Stimulated activated CD4-positive, alpha-beta T cell treated with anti-CD3 and anti-CD28 coated beads, TNF-alpha, amount 100 ng/mL, for 24 hours (primary cell): ENCODE measurements at places on chromosomes 5 and 9.

GRCh38 chr5:86748538-86749105 lies 130.9 kb downstream of the COX7C start:
- DNase-seq, result no peak

GRCh38 chr9:28073270-28073669 lies 500.0 kb upstream of the C9orf72 start:
- DNase-seq, result no peak

GRCh38 chr9:129138144-129138462 lies 26.9 kb downstream of the PTPA start:
- no peak for DNase-seq

DNA sequence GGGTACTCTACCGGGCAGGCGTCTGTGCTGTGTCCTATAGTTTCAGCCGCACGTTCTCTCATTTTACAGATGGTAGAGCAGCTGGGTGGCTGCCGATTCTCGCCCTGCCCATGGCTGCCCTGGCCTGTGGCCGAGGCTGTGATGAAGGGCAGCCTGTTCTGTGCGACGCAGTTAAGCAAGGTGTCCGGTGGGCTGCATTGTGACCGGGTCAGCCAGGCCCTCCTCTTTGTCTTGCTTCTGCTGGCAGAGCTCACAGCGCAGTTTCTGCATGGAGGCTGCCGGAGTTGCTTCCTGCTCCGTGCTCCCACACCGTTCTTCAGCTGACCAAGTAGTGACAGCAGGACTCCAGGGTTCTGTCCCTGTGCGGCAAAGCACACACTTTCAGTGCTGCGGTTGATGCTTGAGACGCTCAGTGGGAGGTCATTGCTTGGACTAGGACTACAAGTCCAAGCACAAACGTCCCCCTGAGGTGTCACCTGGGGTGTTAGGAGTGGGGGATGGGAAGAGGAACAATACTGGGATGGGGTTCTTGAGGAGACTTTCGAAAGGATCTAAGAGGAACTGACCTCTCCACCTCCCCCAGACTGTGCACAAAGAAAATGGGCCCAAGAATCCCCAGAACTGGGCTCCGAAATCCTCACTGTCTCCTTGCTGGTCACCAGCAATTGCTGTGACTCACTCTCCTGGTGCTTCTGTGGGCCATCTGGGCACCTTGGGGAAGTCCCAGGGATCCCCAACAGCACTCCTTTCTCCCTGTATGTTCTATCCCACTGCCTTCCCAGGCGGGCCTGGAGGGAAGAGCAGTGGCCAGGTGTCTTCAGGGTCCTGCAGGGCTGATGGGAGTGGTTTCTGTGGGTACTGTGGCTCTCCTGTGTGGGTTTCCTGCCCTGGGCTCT lies 58.2 kb downstream of the GADD45G start:
- DNase-seq, result no peak

DNA sequence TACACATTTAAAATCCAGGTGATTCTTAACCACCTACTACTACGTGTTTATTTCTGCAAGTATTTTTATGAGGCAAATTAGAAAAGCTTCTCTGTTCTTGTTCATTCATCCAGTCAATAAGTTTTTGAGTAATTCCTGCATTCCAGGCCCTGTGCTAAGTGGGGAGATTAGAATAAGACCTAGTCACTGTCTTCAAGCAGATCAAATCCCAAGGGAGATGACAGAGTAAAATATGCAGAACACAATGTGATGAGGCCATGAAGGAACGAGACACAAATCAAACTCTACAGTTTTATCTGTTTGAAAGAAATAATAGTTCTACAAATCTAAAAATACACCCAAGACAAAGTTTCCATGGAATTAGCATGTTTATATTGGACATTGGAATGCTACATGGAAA lies 158.8 kb downstream of the CEP120 start:
- no peak for DNase-seq

DNA sequence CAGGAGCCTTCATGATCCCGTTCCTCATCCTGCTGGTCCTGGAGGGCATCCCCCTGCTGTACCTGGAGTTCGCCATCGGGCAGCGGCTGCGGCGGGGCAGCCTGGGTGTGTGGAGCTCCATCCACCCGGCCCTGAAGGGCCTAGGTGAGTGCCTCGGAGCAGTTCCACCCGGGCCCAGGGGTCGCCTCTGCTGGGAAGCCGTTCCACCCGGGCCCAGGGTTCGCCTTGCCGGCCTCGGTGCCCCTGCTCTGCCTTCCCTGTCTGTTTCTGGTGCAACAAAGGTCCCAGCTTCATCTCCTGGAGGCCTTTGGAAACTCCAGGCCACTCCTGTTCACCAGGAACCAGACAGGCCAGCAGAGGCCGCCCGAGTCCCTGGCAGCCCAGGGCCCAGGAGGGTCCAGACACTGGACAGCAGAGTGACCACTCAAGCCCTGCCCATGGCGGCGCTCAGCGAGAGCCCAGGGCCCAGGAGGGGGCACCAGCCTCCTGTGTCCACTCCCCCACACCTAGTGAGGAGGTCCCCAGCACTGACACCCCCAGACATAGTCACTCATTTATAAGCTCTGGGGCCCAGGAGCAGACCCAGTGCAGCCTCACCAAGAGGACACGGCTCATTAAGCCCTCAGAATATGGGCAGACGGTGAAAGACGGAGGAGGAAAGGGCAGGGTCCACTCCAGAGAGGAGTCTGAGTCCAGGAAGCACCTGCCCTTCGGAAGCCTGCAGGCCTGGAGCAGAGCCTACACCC lies 7.5 kb downstream of the SLC6A19 start:
- DNase-seq, result no peak

- no peak for DNase-seq
These were observed 574.7 kb upstream of the MEF2C start for GRCh38 chr5:89457411-89458331.

DNA sequence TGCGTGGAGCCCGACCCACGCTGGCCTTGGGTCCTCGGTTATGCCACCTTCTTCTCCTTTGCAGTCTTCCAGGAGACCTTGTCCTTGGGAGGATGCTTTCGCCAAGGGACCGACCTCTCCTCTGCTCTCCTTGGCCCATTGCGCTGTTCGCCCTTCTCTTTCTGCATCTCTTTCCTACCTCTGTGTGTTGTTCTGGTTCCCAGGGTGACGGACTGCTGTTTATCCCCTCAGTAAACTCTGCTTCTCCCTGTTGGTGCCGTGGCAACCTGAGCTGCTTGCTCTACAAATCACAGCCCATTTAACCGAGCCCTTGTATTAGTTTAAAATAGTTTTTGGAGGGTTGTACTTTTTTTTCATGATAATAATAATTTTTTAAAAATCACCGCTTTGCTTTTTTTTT lies 97.9 kb downstream of the DAPK1 start:
- no peak for DNase-seq

GRCh38 chr9:90925581-90926257 lies 124.1 kb downstream of the SYK start:
- DNase-seq, result no peak

DNA sequence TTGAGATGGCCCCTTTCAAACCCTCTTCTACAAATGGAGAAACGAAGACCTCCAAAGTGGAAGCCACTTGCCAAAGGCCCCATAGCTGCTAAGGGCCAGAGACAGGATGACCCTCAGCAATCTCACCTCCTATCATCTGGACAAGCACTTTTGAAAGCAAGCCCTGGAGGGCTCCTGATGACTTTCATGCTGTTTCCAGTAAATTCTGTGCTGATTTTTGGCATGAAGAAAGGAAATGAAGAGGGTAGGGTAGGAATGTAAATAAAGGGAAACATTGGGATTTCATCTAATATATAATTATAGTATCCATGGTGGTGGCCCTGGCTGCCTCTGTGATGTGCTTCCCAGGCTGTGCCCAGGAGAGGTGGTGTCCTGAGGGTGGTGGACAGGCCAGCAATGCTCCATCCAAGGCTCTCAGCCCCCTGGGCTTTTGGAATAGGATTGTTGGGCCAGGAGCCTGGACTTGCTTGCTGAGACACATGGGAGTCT lies 208.0 kb upstream of the TRIM32 start:
- no peak for DNase-seq

DNA sequence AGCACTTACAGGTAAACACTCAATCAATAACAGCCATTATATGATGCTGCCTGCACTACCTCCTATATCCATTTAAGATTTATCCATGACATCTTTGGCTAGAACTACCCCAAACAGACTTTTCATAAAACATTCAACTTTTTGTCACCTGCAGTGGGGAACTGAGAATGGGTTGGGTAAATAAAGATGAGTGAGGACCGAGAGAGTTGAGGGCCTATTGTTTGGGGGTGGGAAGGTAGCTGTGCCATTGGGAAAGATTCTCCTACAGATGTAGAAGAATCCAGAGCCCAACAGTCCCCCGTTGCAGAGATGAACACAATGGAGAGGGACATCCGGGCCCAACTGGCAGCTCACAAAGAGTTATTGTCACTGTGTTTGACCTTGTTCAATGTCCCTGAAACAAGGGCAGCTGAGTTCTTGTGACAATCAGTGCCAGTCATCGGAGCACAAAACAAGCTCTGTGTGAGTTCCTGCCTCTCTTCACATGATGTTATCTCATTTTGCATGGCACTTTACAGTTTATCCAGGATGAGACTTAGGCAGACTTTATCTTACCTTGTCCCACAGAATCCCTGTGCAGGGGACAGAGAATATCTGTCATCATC lies 11.5 kb upstream of the SLC31A2 start:
- DNase-seq, result no peak

DNA sequence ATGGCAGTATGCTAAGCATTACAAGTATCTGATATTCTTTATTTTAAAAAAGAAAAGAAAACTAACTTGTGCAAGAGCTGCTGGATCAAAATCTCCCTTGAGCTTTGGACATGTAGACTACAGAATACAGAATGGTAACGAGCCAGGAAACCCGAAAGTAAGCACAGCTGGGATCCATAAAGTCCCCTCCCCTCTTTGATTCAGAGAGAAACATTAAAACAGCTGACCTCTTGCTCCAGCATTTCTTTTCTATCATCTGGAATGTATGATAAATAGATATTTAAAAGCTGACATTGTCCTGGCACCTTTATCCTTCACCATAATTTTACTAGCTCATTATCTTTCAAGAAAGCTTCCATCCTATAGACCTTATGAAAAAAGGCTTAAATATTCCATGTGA lies 28.2 kb upstream of the LPAR1 start:
- DNase-seq, result no peak

DNA sequence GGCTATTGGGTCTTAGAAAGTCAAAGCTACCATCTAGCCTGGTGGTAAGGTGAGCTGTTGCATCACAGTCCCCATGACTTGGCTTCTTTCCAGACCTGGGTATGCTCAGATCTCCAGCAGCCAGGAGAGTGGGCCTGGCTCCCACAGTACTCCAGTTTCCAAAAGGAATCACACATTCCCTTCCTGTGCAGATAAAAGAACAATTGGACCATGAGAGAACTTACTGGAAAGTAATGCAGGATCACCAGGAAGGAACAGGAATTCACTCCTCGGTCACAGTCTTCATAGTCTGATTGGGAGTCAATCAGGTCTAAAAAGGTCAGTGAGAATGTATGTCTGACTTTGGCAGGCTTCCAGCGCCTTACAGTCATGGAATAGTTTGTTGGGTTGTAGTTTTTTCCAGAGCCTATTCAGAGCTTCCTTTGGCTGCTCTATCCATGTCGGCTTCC lies 47.8 kb upstream of the CD180 start:
- no peak for DNase-seq

GRCh38 chr5:168477060-168477459 lies 9.2 kb upstream of the RARS1 start:
- no peak for DNase-seq

DNA sequence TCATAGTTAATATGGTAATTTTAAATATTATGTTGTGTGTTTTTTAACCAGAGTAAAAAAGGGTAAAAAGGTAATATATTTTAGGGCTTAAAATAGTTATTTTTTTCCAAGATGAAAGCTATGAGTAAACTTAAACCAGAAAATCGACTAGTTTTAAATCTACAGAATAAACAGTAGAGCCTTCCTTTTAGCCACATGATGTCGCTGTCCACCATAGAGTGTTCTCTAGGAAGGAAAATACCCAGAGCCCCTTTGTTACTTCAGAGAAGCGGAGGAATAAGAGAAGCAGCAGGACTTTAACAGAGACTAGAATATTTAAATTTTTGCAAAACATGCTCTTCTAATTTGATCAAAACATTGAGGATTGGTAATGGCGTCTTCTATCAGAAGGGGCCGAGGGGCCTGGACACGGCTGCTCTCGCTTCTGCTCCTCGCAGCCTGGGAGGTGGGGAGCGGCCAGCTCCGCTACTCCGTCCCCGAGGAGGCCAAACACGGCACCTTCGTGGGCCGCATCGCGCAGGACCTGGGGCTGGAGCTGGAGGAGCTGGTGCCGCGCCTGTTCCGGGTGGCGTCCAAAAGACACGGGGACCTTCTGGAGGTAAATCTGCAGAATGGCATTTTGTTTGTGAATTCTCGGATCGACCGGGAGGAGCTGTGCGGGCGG lies at the start of gene PCDHA2:
Gene PCDHA2, plus strand, starts transcription at position 258 of the 664 bp plus-strand sequence.
- no peak for DNase-seq

DNA sequence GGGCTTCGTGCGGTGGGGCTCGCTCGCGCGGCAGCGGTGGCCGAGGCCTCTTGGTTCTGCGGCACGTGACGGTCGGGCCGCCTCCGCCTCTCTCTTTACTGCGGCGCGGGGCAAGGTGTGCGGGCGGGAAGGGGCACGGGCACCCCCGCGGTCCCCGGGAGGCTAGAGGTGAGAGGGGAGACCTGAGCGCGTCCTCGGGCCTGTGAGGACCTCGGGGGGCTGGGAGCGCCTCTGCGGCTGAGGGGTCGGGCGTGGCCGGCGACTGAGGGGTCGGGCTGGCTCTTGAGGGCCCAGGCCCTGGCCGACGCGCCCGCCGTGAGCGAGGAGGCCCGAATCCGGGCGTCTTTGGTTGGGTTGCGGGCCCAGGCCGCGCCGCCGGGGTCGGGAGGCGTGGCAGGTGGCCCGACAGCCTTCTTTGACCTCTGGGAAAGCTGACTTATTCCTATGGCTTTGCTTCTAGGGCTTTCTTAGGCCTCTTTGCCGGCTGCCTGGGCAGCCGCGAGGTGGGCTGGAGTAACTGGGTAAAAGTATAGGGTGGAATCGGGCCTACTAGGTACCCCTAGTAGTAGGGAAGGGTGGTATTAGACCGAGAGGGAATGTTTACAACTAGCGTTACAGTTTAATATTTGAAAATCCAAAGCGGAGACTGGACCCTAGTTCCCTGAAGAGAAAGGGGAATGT lies at the start of gene CANX:
Gene CANX, plus strand, starts transcription at position 33 of the 681 bp plus-strand sequence. CDS start 6,715 bp downstream, outside the sequence.
- DNase-seq, result no peak

DNA sequence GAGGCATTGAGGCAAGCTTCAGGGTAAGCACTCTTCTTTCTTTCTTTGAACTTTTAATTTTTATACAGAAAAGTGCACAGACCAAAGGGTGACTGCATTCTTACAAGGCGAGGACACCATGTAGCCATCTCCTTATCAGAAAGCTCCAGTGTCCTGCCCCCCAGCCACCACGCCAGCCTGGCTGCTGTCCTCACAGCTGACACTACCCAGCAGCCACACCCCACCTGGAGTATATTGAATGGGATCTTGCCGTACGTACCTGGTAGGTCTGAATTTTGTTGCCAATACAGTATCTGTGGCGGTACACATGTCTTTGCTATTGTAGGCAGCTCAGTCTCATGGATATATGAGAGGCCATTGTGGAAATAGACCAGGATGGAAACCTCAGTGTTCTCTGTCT lies 284.0 kb upstream of the IRX2 start:
- DNase-seq, result no peak
